ENCODE measurements at places on chromosomes 7 and 10.

- no peak for DNase-seq
These were observed 183.4 kb downstream of the SORCS3 start for GRCh38 chr10:104824380-104825006.

GRCh38 chr10:37384923-37385322, 259.5 kb downstream of the ANKRD30A start:
- DNase-seq, result no peak

GRCh38 chr7:43944286-43944685, 18.1 kb downstream of the UBE2D4 start:
- DNase-seq, result no peak

DNA sequence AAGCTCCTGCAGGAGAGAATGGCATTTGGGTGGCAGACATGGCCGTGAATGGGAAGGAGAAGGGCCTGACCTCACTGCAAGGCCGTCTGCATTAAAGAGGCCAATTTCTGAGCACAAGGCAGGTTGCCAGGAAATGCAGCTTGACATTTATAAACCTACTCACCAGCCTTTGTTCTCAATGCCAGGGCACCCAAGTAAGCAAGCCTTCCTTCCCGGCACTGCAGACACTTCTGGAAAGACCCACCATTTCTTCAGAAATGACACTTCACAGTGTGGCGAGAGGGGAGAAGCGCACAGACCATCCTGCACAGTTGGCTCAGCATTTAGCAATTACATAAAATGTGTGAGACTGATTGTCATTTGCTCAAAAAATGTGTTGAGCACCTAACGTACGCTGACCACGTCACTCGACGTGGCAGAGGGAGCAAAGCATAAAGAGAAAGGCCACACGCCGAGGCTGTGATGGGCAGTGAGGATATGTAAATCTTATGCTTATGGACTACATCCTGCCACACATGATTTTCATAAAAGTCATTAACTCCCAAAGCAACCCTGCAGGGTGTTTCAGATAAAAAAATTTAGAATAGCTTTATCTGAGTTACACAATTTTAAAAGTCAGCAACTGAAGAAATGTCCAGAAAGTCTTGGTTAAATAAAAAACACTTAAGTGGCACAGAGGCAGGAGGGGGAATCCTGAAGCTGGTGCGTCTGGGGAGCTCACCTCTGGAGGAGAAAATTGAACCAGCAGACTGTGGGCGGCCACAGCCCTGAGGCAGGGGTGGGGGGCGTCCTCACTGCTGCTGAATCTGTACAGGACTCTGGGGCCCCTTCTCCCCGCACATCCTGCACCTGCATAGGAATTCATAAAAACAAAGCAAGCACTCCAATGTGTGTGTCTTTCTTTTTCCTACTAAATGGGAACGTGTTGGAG, 543.8 kb downstream of the PTPRN2 start:
- peak; percentile 28 for DNase-seq

DNA sequence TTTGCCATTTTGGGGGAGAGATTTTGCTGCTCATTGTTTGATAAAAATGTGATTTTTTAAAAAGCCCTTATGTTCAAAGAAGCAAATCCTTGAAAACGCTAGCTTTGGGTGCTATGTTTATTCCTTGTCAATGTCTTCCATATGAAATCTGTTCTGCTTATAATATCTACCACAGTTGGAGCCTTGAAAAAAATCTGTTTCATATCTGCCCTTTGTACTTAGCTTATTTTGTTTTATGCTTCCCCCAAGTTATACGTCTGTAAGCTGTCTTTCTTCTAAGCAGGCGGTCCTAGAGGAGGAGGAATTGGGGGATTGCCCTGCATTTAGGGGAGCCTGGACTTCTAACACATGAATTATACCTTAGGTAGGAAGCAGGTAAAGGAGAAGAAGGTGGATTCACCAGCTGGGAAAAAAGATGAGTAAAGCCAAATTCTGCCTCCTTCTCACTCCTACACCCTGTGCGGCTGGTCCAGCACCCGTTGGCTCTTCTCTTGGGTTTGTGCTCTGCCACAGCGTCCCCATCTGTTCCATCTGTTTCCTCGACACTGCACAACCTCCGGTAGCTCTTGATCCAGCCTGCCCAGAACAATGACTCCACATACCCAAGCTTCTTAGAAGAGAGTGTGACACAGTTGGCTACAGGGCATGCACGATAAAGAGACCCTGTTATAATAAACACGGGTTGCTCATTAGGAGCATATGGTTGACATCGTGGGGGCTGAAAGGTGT, 31.9 kb upstream of the NEUROD6 start:
- DNase-seq, result no peak

DNA sequence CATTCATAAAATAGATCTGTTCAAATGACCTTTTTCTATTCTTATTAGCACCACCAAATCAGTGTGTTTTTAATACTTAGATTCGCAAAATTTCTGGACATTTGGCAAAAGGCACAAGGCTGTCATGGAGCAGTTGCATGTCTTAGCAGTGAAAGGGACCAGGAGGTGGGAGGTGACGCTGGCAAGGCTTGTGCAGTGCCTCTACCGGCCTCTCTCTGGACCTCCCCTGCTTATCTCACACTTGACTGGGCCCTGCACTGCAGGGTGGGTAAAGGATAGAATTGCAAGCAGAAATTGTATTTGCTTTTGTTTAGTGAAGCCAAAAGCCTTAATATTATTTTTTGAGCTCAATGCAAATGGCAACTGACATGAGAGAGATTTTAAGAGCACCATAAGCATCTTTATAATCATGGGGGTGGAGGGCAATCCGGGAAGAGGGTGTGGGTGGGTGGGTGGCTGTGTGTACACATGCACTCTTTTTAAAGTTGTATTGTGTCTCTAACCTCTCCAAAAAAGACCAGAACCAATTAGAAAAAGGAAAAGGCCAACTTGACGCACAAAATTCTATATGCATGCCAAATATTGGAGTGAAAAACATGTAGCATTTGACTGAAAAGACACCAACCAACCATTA, 106.3 kb downstream of the WNT2 start:
- DNase-seq, result no peak

GRCh38 chr10:27783660-27784059, 38.0 kb upstream of the MKX start:
- peak; percentile 27 for DNase-seq

- DNase-seq, result no peak
These were observed 22.7 kb downstream of the CISD1 start for GRCh38 chr10:58291538-58292174.

GRCh38 chr7:151835636-151836035, 41.3 kb downstream of the PRKAG2 start:
- no peak for DNase-seq

GRCh38 chr7:16846601-16847165, 35.1 kb downstream of the AGR3 start:
- no peak for DNase-seq

- DNase-seq, result no peak
These were observed 8.3 kb downstream of the RAMP3 start for GRCh38 chr7:45165857-45166256.

- no peak for DNase-seq
These were observed 477 bp upstream of the FBXW4 start for GRCh38 chr10:101695404-101695890.

GRCh38 chr7:9958486-9958885, 1015.2 kb upstream of the PHF14 start:
- no peak for DNase-seq

DNA sequence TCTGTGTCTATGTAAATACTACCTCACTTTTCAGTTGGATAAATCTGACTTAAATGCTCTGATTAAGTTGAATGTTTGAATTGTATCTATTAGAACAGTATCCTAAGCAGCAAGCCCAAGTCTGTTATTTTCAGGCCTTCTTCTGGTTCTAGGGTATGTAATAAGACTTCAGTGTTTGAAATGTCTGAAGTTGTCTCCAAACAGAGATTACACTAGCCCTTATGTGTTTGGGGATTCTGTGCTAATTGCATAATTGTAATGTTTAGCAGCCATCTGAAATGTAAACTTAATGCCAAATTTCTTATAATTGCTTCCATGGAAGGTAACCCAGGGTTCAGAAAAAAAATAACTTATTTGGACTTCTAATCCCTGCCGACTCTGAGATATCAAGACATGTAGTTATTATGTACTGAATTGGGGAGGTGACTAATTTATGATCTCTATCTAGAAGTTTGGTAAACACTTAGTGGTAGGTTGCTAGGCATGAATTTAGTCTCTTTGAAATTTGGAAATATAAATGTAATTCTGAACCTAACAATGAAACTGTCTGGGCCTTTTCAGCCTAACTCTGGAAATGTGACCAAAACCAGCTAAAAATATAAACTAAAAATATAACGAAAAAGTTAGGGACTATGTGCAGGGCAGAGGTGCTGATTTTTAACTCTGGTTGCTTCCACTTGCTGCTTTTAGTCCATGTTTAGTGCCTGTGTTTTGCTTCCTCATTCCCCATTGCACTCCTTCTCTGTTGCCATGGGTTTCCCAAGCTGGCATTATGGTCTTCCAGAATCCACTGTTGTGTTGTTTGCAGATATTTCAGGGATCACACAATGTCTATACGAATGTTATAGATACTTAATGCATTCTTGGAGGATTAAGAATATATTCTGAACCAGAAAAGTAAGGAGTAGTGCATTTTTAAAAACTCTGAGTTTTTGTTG, 54.8 kb downstream of the MCU start:
- no peak for DNase-seq

- DNase-seq, result no peak
These were observed 27.2 kb downstream of the IPMK start for GRCh38 chr10:58240531-58240930.

DNA sequence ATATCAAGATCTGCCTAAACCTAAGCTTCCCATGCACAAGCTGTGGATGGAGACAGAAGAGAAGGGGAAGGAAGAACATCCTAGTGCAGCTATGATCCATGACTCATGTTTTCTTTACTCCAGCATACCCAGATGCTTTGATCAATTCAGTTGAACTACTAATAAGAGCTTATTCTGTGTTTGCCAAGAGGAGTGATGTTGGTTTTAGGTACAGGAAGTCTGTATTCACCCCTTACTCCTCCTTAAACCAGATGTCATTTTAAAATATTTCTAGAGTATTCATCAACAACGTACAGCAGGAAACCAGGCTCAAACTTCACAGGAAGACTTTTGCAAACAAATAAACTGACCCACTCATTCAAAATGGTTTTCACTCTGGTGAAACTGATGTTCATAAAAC, 29.2 kb downstream of the PANK1 start:
- no peak for DNase-seq

DNA sequence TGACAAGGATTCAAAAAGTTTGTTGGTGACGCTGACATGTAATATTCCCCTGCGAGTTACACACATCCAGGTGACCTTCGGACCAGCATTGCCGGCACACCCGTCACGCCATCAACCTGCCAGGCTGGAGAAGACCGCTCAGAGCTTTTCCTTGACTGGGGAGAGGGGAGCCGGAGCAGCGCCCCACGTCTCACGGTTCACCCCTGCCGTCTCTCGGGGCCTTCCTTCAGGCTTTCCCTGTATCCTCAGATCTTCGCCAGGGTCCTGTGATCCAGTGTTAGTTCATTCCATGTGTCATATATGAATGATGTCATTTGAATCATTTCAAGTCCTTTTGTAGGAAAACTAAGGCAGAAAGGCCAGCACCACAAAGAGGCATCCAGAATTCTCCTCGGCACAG, 127.8 kb downstream of the MGMT start:
- no peak for DNase-seq

DNA sequence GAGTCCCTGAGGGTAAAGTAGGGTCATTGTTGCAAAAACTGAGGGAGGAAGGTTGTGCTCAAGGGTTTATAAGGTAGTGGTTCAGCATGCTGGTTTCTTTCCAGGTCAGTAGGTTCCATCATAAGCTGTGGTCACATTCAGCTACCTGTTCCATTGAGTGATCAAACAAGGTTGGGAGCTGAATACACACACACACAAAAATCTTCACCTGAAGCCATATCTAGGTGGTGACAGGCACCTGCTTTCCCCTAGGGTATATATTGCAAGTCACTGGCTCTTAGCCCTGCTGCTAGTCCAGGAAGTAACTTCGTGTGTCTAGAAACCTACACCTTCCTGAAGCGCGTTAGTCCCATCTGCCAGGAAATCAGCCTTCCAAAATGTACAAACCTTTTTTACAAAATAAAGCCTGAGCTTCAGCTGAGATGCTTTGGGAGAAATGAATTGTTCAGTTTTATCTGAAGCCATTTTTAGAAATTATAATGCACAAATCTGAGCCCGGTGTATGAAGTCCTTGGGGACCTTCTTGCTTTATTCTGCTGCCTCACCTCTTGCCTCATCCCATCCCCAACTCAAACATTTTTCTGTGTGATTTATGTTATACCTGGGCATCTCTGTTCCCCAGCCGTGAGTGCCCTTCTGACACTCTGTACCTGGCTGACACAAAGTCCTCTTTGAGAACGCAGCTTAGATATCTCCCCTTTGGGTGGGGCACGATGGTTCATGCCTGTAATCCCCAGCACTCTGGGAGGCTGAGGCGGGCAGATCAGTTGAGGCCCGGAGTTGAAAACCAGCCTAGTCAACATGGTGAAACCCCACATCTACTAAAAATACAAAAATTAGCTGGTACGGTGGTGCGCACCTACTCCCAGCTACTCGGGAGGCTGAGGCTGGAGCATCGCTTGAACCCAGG, 10.6 kb upstream of the LAMTOR4 start:
- no peak for DNase-seq

DNA sequence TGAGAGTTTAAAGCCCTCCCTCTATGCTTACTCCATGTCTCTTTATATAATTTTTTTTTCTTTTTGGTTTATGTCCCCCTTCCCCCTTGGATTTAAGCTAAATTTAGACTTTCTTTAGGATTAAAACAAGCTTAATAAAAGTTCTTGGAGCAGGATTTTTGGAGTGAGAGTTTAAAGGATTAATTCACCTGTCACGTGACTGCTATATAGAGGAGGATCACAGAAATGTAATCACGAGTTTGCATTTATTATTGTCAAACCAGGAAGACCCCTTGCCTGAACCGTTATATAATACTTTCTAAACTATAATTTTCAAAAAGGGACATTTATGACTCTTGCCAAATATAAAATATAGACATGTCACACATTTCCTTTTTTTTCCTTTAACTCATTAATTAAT, 78.1 kb upstream of the IMMP2L start:
- DNase-seq, result no peak

DNA sequence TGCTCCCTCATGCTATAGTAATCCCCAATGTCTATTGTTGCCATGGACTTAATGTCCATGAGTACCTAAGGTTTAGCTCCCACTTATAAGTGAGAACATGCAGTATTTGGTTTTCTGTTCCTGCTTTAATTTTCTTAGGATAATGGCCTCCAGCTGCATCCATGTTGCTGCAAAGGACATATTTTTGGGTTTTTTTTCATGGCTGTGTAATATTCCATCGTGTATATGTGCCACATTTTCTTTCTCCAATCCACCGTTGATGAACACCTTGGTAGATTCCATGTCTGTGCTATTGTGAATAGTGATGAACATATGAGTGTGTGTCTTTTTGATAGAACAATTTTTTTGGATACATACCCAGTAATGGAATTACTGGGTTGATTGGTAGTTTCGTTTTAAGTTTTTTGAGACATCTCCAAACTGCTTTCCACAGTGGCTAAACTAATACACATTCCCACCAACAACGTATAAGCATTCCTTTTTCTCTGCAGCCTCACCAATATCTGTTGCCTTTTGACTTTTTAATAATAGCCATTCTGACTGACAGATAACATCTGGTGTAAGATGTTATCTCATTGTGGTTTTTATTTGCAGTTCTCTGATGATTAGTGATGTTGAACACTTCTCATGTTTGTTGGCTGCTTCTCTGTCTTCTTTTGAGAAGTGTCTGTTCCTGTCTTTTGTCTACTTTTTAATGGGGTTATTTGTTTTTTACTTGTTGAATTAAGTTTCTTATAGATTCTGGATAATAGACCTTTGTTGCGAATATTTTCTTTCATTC, 68.8 kb upstream of the IFRD1 start:
- no peak for DNase-seq
